A673 (cell line): ENCODE measurements at places on chromosomes 7 and 10. TPM values are rescaled to one million over a fixed set of nuclear protein-coding genes. Genes with fewer than 3 reads are reported as not detected.

Gene AGR3
- total RNA-seq, result not detected in 2 replicates

Gene GNGT1
- not detected in 2 replicates for total RNA-seq

Gene SDK1
- total RNA-seq, result 14.7 and 17.0 TPM in 2 replicates

Gene SEMA4G
- 6.1 and 9.2 TPM in 2 replicates for total RNA-seq

Gene H2BK1
- not detected in 2 replicates for total RNA-seq

Gene TYW1
- 15.9 and 16.8 TPM in 2 replicates for total RNA-seq

Gene RNF148
- 5.4 and 6.1 TPM in 2 replicates for total RNA-seq

Gene HOXA7
- total RNA-seq, result 0.56 and 1.5 TPM in 2 replicates

Gene CYP2C9
- total RNA-seq, result not detected in 2 replicates

Gene TUBAL3
- total RNA-seq, result 0.19 TPM in 1 of 2 replicates, not detected in the other

Gene EEF1AKMT2
- 32.2 and 33.4 TPM in 2 replicates for total RNA-seq

Gene HK1
- 106 and 107 TPM in 2 replicates for total RNA-seq

Gene IL15RA
- 1.1 and 1.7 TPM in 2 replicates for total RNA-seq

Gene GRID2IP
- 0.13 TPM in 1 of 2 replicates, not detected in the other for total RNA-seq

Gene TAS2R39
- not detected in 2 replicates for total RNA-seq

Gene ABHD11
- total RNA-seq, result 20.7 and 22.9 TPM in 2 replicates
